ENCODE measurements at places on chromosomes 5 and 9.

DNA sequence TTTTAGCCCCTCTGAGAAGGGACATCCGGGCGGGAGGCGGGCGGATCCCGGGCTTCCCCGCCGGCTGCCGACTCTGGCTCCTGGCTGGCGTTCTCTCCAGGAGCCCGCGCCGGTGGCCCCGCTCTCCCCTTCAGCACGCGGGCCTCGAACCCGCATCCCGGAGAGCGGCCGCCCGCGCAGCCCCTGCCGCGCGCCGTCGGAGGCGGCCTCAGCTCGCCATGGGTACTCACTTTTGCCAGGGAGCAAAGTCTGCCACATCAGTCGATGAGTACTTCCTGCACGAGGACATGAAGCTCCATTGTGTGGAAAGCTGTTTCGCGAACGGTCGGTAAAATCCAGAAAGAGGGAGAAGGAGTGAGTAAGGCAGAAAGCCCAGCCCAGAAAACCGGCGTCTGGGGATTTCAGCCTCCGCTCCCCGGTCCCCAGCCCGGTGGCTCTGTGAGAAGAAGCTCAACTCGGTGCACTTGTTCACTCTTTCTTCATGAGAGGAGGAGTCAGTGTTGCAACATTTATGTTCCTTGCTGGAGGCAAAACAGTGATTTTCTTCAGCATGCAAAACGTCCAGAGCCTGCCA, at the start of gene PRLR:
Gene PRLR (minus strand): TSS at position 450 of the 574 bp plus-strand sequence. CDS start 140,867 bp downstream, outside the sequence.
- DNase-seq = no peak

- no peak for DNase-seq
Measured at GRCh38 chr9:73199886-73200285, 48.2 kb downstream of the ANXA1 start.

GRCh38 chr9:90368928-90369327, 273.7 kb downstream of the DIRAS2 start:
- DNase-seq = no peak

- DNase-seq = no peak
Measured at GRCh38 chr5:150862070-150862469, 15.7 kb downstream of the IRGM start.

- no peak for DNase-seq
Measured at GRCh38 chr9:27468000-27468399, 56.1 kb upstream of the IFNK start.

DNA sequence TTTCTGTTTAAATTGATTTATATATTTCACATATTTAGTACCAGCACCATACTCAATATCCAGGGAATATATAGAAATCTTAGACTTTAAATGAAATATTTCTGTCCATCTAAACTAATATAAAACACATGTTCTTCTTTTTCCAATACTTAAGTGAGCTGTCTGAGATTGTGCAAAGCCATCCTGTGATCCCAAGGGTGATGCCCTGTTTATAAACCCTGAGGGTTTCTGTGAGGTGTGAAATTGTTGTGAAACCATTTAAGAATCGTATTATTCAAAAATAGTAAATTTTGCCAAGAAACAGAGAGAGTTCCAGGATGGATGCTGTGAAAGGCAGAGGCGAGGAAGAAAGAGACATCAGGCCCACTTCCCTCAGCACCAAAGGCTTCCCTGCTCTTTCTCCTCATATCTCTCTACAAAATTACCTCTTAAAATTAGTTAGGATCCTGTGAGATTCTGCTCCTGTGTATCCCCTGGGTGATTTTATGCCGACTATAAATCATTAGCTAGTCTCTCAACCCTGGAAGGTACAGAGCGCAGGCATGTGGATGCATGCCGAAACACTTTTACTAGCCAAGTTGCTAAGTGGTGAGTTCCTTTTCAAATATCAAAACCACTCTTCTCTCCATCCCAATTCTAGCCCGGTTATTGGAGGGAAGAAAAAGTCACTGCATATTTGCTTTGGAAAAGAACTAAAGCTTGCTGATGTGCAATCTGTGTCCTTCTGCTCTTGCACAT, 183.0 kb downstream of the GLIS3 start:
- no peak for DNase-seq

DNA sequence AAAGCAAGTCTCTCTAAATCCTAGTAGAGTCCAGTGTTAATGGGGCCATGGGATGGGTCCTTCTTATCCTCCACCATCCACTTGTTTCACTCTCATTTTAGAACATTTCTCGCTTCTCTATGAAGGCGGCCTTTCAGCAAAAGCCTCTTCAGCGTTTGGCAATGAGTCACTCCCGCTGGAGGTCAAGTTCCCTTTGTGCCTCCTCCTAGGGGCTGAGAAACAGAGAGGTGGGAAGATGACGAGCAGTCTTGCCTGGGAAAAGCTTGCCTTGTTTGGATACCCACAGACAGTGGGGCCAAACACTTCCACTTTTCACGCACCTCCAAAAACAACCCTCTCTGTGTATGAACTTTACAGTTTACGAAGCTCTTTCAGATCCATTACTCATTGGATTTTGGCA, 168.8 kb downstream of the GABBR2 start:
- no peak for DNase-seq

DNA sequence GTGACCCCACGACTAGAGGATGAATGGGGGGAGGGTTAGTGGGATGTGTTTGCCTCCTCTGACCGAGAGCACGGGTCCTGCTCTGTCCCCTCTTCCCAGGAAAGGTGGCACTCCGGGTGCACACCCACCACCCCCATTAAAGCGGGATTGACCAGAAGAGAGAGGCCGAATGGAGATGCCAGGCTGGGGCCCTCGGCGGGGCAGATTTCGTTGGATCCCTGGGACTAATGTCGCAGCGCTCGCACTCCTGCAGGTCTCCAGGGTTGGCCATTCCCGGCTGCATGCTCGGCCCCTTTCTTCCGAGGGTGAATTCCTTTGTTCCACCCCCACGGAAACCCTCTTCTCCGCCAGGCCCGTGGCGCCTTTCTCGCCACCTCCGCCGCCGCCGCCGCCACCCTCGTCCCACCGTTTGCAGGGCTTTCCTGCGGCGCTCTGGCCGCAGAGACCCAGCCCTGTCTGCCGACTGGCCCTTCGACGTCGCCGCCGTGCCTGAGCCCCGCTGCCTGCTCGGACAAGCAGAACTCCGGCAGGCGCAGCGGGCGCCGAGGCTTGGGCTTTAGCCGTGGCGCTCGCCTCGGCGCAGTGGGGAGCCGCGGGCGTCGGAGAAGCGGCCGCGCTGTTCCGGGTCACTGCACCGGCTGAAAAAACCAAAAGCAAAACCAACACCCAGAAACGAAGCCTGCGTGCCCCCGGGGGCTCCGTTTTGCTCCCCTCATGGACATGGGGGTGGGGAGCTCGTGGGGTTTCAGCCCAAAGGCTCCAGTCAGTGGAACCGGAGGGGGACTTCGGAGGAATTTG, 11.8 kb downstream of the LMX1B start:
- no peak for DNase-seq

DNA sequence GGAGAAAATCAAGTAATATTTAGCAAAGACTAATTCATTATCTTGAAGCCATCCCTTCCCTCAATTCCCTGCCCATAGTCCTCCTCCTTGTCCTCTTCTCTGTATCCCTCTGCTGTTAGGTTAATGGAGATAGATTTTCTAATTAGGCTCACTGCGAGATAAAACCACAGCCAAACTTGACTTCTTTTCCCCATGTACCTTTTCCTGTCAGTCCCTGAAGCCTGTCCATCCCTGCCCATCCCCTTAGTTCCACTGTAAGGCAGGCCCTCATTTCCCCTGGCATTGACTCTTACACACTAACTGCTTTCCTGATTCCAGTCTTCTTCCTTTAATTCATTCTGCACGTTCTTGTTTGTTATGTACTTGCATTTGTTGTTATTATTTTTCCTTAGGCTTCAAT, 1.2 kb downstream of the TLR4 start:
- DNase-seq = no peak

DNA sequence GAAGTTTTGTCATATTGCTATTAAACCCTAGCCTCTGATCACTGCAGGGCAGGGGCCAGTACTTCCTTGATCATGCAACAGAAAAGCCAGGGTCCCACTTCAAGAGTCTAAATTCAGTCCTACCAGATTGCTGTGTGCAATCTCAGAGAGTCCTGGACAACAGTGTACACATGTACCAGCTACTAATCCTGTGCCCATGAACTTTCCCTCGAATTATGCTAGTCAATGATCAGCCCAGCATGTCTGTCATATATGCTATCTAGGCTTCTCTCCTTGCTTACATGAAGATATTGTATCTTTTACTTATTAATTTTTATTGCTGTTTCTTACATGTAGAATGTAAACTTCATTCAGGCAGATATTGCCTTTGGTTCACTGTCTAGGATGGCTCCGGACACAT, 367.0 kb downstream of the NTRK2 start:
- DNase-seq = no peak

GRCh38 chr9:137110147-137110910, 4.2 kb downstream of the DPP7 start:
- DNase-seq = no peak

- no peak for DNase-seq
Measured at GRCh38 chr5:69519285-69519684, 26.7 kb downstream of the OCLN start.

DNA sequence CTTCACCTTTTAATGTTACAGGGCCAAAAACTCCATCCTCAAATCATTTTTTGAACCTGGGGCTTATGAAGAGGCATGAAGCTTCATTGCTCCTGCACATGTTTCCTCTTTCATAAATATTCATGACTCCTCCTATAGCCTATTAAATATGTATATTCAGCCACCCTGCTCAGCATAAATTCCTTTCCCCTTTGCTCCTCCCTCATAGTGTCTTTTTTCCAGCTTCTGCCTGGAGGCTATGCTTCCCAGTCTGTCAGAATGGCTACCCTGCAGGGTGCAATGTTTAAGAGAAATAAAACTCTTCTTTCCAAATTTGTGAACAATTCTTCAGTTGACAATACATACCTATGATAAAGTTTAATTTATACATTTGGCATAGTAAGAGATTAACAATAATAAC, 1082.9 kb upstream of the CDH18 start:
- DNase-seq = no peak

GRCh38 chr5:151895660-151896030, 29.0 kb downstream of the GLRA1 start:
- no peak for DNase-seq

GRCh38 chr5:138620663-138621224, 45.5 kb upstream of the HSPA9 start:
- no peak for DNase-seq

Data from stimulated activated CD8-positive, alpha-beta memory T cell treated with anti-CD3 and anti-CD28 coated beads, Interleukin-4, amount 100 ng/mL, for 24 hours (primary cell).